ENCODE measurements at places on chromosomes 6 and 20. TPM values are rescaled to one million over a fixed set of nuclear protein-coding genes. Genes with fewer than 3 reads are reported as not detected.

ZBTB2 gene
- total RNA-seq = 24.3 TPM

ZNF391 gene
- total RNA-seq = 10.1 TPM

TRIM10 gene
- total RNA-seq = not detected

PKHD1 gene
- total RNA-seq = 0.02 TPM

ADAM33 gene
- not detected for total RNA-seq

ARFGEF3 gene
- total RNA-seq = 0.76 TPM

F13A1 gene
- not detected for total RNA-seq

BEND3 gene
- total RNA-seq = 3.2 TPM

HLA-DRB5 gene
- not detected for total RNA-seq

OSBPL2 gene
- 44.2 TPM for total RNA-seq

SIRPD gene
- not detected for total RNA-seq

RBBP8NL gene
- not detected for total RNA-seq

TSHZ2 gene
- 56.7 TPM for total RNA-seq

DOK5 gene
- total RNA-seq = 1.2 TPM

IER3 gene
- total RNA-seq = 174 TPM

TEAD3 gene
- total RNA-seq = 1.9 TPM

INSM1 gene
- 4.1 TPM for total RNA-seq
